ENCODE measurements at places on chromosomes 1 and 21. TPM values are rescaled to one million over a fixed set of nuclear protein-coding genes. Genes with fewer than 3 reads are reported as not detected.

TRIM63 gene
- total RNA-seq: not detected

HPCA gene
- 156 TPM for total RNA-seq

CYP4B1 gene
- total RNA-seq: not detected

OR2T35 gene
- not detected for total RNA-seq

FCRLB gene
- 0.34 TPM for total RNA-seq

- no peak for DNase-seq
- H3K27ac ChIP-seq: no peak overlapping the region
Observed at GRCh38 chr1:30272277-30273020, 450.9 kb downstream of the MATN1 start.

DNA sequence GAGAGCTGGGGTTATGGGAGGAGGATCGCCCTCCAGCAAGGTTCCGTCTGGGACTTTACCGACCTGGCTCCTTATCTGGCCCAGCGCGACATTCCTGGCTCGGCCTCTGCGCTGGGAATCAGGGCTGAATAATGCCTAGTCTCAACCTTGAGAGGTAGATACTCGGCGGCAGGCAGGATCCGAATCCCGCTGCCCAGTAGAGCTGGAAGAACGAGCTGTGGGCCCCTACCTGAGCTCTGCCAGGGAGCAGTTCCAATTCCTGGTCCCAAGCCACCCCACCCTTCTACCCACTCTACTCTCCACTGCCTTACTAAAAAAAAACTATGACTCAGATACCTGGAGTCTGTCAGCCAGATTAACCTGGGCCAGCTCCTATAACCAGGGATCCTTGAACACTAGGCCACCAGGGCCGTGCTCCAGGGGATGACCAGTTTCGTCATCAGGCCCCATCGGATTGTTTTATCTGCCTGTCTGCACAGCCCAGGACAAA, 53.6 kb downstream of the RHBG start:
- no peaks in the 10 kb centered on the region for H3K36me3 ChIP-seq
- DNase-seq: no peak
- H3K4me3 ChIP-seq: no peak overlapping the region

GRCh38 chr1:8373581-8374241, 55.8 kb downstream of the SLC45A1 start:
- H3K27me3 ChIP-seq: peaks cover 18% of the 10 kb centered on the region
- H3K27ac ChIP-seq: peak overlapping the region; percentile 75
- peaks cover 68% of the 10 kb centered on the region for H3K4me1 ChIP-seq
- H3K36me3 ChIP-seq: no peaks in the 10 kb centered on the region
- H3K4me3 ChIP-seq: no peak overlapping the region
- no peak for DNase-seq

GRCh38 chr1:21901473-21901847, 35.6 kb downstream of the HSPG2 start:
- no peaks in the 10 kb centered on the region for H3K36me3 ChIP-seq
- no peak for DNase-seq
- H3K27me3 ChIP-seq: peaks cover 6% of the 10 kb centered on the region
- H3K27ac ChIP-seq: no peak overlapping the region

GRCh38 chr1:228272831-228273571, 65.2 kb downstream of the OBSCN start:
- H3K36me3 ChIP-seq: no peaks in the 10 kb centered on the region
- H3K27me3 ChIP-seq: peaks cover 6% of the 10 kb centered on the region
- no peak for DNase-seq
- no peak overlapping the region for H3K4me3 ChIP-seq
- H3K4me1 ChIP-seq: no peaks in the 10 kb centered on the region

- H3K4me1 ChIP-seq: no peaks in the 10 kb centered on the region
- H3K4me3 ChIP-seq: no peak overlapping the region
- peaks cover under 1% of the 10 kb centered on the region for H3K27me3 ChIP-seq
- H3K36me3 ChIP-seq: no peaks in the 10 kb centered on the region
Observed at GRCh38 chr1:187840557-187840956, 1011.8 kb downstream of the PLA2G4A start.

DNA sequence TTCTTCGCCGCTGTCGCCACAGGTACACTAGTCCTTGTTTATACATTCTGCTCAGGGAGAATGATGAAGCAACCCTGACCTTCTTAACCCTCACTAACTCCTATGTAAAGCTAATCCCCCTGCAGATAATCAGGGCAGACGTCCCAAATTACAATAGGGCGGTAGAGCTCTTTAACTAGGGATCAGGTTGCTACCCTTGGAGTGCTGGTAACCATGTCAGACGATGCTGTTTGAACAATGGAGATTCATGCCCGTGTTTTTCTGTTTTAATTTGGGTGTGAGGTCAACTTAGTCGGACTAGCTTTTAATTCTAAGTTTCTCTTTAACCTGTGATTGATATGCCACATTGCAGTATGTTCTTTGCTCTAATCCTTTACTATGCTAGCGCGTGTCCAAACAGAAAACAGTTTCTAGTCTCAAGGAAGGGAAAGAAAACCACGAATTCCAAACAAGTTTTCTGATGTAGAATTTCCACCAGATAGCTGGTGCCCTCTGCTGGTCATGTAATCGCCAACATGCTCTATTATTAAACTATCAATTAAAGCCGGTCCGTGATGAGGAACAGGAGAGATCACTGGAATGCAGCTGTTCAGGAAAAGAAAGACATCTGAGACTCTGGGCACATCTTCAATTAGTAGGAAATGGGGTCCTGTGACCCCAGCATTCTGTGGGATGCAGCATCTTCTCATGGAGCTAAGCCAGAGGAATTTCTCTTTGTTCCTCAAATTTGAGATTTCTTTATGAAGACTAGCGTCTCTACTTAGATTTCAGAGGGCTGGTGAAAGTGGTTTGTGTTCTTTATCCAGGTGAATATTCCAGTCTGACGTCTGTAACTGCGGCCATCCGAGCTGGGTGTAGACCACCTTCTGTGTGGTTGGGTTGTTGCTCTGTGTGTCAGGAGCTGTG, 18.3 kb upstream of the VAMP3 start:
- H3K4me1 ChIP-seq: peaks cover 6% of the 10 kb centered on the region
- H3K4me3 ChIP-seq: no peak overlapping the region
- H3K27me3 ChIP-seq: no peaks in the 10 kb centered on the region
- peak; percentile 53 for DNase-seq

DNA sequence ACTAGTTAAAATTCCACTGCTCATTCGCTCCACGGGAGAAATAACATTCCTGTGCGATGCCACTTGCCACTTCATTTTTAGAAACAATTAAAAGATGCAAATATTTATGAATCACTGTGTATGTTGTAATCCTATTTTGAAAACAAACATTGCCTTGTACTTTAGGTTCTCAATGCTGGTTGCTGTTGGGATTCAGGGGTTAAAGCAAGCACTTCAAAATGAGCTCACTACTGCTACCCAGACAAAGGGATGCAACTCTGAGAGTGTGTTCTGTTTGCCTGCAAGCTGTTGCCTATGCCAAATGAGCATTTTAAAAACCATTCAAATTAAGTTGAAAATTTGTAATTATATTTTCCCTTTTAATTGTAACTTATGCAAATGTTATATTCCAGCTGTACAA, 87.5 kb downstream of the RWDD3 start:
- H3K27ac ChIP-seq: no peak overlapping the region
- DNase-seq: no peak
- peaks cover 24% of the 10 kb centered on the region for H3K4me1 ChIP-seq
- H3K4me3 ChIP-seq: no peak overlapping the region
- H3K27me3 ChIP-seq: peaks cover 5% of the 10 kb centered on the region

GRCh38 chr1:50978852-50979781, 9.1 kb downstream of the CDKN2C start:
- peak overlapping the region; percentile 80 for H3K4me3 ChIP-seq
- H3K27ac ChIP-seq: no peak overlapping the region
- H3K4me1 ChIP-seq: peaks cover 6% of the 10 kb centered on the region

DNA sequence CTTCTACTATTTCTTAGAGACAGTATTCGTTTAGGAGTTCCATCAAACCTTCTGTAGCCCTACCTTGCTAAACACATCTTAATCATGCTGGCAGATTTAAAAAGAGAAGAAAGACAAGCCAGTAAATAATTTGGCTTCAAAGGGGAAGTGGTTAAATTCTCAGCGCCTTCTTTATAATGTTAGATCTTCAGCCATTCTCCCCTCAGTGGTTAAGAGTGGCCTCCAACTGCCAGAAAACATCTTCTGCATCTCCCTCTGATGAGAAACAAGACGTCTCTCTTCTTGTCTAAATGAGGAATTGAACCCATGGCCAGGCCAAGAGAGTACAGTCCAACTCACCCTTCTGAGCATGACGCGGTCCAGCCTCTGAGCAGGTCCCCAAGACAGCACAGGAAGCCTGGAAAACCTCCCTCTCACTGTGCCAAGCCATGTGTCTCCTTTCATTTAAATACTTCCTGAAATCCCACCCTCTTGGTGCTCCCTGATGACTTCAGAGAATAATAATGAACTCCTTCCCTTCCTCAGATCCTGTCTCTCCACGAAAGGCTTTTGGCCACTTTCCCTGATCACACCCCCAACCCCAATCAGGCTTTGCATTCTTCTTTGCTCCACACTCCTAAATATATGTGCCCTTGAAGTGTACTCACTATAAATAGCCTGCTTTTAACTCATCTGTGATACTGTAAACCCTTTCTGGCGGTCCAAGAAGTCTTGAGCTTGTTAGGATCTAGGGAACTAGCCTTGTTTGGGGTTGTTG, 16.4 kb upstream of the LRRC52 start:
- no peak overlapping the region for H3K27ac ChIP-seq
- DNase-seq: no peak
- H3K4me3 ChIP-seq: no peak overlapping the region
- peaks cover 2% of the 10 kb centered on the region for H3K27me3 ChIP-seq
- peaks cover 6% of the 10 kb centered on the region for H3K4me1 ChIP-seq

GRCh38 chr1:19668888-19669287, 4.2 kb downstream of the HTR6 start:
- peaks cover 7% of the 10 kb centered on the region for H3K36me3 ChIP-seq
- H3K4me1 ChIP-seq: no peaks in the 10 kb centered on the region
- H3K4me3 ChIP-seq: no peak overlapping the region
- DNase-seq: no peak
- H3K27ac ChIP-seq: no peak overlapping the region

GRCh38 chr1:197774466-197775281, 606 bp downstream of the DENND1B start:
- peak; percentile 65 for DNase-seq
- H3K4me1 ChIP-seq: peaks cover 12% of the 10 kb centered on the region
- no peaks in the 10 kb centered on the region for H3K27me3 ChIP-seq
- H3K27ac ChIP-seq: peak overlapping the region; percentile 3
- peak overlapping the region; percentile 89 for H3K4me3 ChIP-seq
- peaks cover 2% of the 10 kb centered on the region for H3K36me3 ChIP-seq

DNA sequence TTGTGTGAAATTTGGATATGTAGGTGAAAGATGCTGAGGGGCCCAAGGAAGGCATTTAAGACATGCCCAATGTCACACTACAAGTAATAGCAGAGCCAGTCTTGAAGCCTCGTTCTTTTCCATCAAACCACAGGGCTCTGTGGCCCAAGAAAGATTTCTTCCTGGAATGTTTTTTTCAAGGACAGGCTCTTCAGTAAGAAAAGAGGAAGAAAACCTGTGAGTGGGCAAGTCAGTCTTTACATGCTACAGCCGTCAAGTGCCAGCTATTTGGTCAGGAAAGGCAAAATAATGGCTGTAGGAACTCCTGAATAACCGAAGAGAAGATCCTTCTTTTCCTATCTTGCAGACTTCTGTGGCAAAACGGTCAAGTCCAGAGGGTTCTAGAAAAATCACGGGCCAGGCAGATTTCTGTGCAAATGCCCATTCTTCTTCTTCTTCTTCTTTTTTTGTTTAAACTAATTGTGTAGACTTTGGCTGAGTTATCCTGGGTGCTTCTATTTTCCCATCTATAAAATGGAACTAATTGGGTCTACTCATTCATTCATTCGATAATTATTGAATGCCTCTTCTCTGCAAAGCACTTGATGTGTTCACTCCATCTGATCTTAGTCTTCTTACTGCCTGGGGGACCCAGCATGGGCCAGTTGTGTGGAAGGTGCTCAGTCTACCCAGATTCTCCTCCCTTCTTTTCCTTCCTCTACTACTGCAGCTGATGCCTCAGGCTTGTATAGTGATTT, 1.9 kb upstream of the ID3 start:
- H3K4me1 ChIP-seq: peaks cover 29% of the 10 kb centered on the region
- no peak overlapping the region for H3K27ac ChIP-seq
- no peak for DNase-seq
- H3K27me3 ChIP-seq: peaks cover 5% of the 10 kb centered on the region
- no peaks in the 10 kb centered on the region for H3K36me3 ChIP-seq

DNA sequence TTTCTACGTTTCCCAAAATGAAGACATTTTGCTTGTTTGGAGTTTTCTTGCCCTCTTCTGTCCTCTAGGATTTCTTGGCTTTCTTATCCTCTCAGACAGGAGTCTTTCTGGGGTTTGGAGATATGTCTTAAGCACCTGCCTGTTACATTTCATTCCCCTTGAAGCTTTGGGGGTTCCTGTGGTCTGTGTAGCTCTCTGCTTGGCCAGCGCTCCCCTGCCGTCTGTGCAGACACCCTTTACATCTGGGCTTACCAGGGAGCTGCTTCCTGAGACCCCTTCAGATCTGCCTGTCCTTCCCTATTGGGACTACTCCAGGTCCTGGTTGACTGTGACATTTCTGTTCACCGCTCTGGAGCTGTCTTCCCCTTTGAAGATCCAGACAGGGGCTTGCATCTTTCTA, 171.9 kb upstream of the CSF3R start:
- no peak overlapping the region for H3K4me3 ChIP-seq
- peaks cover 10% of the 10 kb centered on the region for H3K4me1 ChIP-seq
- peaks cover 3% of the 10 kb centered on the region for H3K36me3 ChIP-seq
- peaks cover 9% of the 10 kb centered on the region for H3K27me3 ChIP-seq
- no peak for DNase-seq

DNA sequence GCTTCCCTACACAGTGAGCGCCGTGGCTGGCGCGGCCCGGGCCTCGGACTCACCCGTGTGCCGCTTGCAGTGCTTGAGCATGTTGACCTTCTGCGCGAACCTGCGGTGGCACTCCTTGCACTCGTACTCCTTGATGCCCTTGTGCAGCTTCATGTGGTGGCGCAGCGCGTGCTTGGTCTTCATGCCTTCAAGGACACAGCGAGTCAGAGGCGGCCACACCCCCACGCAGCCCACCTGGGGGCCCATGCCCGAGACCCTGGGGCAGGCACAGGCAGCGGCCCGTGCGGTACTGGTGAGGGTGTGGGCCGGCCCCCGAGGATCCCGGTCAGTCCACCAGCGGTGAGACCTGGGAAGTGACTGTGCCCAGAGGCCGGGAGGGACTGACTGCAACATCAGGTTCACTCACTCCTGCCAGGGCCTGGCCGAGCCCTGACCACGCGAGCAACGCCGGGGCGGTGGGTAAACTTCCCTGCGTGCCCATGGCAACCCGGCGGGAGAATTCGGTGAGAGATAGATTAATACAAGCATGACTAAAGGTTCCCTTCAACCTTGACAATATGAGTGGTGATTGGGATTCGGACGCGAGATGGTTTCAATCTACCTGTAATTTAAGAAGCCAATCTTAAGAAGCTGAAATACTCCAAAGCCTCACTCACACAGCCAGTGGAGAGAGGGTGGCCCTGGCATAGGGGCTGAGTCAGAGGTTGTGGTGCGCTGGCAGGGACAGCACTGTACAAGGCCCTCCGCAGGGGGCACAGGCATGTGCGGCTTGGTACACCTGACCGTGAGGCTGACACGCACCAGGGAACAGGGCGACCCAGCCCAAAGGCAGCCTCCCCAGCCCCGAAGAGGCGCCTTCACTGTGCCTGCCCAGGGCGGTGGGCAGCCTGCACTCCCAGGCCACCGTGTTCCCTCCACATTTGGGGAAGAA, 49.1 kb upstream of the RIPK4 start:
- H3K4me1 ChIP-seq: no peaks in the 10 kb centered on the region
- no peak for DNase-seq
- no peak overlapping the region for H3K27ac ChIP-seq
- H3K4me3 ChIP-seq: no peak overlapping the region
- H3K27me3 ChIP-seq: no peaks in the 10 kb centered on the region
